ENCODE measurements at places on chromosomes 7 and 10.

DNA sequence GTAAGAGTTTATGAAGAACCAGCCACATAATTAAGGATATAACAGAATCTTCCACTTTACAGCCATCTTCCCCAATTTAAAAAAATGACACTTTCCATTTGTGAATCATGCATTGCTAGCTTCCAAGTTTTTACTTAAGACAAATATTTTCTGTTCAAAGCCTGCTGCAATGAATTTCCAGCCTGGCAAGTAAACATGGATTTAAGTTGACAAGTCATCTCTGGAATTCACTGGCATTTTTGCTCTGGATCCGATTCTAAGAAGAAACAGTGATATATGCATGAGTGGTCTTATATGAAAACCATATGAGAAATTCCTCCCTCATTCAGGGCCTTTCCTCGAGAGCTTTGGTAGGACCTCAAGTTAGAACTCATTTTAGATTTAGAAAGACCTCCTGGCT, 116.1 kb upstream of the CDCA7L start:
- DNase-seq, result no peak

DNA sequence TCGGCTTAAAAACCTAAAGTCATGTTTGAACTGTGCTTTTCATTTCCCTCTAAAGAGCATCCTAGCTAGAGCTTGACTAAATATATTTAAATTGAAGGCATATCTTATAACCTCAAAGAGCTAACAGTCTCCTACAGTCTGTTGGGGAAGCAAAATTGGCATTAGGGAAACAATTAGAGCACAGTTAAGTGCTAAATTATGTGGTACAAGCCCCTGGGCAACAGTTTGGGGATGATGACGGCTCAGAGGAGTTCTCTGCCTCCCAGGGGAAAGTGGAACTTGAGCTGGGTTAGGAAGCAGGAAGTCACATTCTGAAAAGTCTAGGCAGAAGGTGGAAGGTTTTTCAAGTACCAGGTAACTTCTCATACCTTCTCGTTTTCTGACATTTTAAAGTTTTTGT, 18.6 kb upstream of the GOT1 start:
- no peak for DNase-seq

DNA sequence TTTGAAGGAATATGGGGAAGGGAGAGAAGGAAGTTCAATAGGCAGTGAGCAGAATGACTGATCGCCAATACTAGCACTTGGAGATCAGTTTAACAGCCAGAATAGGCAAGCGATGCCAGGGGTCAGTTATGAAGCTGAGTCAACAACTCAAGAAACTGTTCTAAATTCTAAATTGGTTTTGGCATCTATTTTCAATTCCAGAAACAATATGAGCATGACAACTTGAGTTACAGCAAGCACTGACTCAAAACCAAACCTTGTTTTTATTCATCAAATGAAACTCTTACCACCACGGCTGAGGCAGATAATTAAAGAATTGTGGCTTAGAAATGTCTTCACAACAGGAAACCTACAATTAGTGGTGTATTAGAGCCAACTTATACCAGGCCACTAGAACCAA, 180.5 kb upstream of the ASAH2 start:
- no peak for DNase-seq

GRCh38 chr7:65325793-65326432, 47.7 kb upstream of the ZNF92 start:
- no peak for DNase-seq

DNA sequence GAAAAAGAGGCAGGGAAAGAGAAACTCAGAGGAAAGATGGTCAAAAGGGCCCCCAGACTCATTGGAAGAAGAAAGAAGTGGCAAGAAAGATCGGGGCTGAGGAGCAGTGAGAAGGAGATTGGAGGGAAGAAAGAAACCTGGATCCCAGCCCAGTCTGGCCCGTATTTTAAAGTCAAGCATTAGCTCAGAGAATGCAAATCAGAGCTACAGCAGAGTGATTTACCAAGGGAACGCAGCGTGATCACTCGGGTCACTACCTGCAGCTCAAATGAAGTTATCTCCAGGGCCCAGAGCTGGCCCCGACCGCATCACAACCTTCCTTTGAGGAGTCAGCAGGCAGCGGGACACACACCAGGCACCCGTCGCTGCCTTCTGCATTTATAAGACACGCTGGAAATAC, 72.8 kb downstream of the CARD11 start:
- DNase-seq, result no peak

GRCh38 chr7:148709014-148709413, 10.3 kb downstream of the CUL1 start:
- DNase-seq, result no peak

DNA sequence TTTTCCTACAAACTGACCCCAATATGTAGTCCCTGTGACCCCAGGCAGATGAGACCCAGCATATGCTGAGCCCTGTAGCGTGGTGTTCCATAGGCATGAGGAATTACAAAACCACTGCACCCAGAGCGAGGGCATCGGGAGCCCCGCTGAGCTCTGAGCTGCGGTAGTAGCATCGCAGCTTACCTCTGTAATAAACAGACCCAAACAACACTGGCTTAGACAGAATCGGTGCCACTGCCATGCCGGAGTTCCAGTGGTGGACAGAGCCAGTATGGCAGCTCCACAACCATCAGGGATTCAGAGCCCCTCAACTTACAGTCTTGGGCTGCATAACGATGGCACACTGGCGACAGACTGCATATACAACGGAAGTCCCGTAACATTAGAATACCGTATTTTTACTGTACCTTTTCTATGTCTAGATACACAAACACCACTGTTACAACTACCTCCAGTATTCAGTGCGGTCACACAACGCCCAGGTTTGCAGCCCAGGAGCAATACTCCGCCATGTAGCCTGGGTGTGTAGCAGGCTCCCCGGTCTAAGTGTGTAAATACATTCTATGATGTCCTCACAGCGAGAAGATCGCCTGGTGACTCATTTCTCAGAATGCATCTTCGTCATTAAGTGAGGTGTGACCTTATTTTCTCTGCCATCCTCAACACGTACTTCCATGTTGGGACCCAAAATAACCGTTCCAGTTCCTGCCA, 68.8 kb downstream of the PROSER2 start:
- DNase-seq, result no peak

- no peak for DNase-seq
These were observed 114.1 kb downstream of the CPED1 start for GRCh38 chr7:121102619-121103018.

GRCh38 chr7:107147464-107148393, 21.1 kb upstream of the HBP1 start:
- DNase-seq, result peak; percentile 3

All from stimulated activated CD4-positive, alpha-beta T cell treated with anti-CD3 and anti-CD28 coated beads, Interleukin-1b, Interleukin-23, amount 100 ng/mL, for 1 hour (primary cell).